Activated naive CD4-positive, alpha-beta T cell treated with anti-CD3 and anti-CD28 coated beads, Interleukin-2, amount 10 ng/mL, durations not matched to agents 7 days and 5 days (primary cell): ENCODE measurements at places on chromosomes 3 and 15.
A peak's percentile ranks its signal among the peaks of the same experiment; 100 is the strongest.

DNA sequence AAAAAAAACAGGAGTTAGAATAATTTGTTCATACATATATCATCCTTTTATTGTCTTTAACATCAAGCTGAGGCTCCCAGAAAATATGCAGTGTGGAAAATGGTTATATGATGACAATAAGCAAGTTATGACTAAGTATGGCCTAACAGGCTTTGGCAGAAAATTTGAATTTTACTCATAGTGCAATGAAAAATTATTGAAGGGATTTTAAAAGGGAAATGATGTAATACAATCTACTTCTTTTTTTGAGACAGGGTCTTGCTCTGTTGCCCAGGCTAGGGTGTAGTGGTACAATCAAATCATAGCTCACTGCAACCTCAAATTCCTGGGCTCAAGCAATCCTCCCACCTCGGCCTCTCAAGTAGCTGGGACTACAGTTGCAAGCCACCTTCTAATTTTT lies 78.7 kb downstream of the FAIM start:
- DNase-seq = no peak

DNA sequence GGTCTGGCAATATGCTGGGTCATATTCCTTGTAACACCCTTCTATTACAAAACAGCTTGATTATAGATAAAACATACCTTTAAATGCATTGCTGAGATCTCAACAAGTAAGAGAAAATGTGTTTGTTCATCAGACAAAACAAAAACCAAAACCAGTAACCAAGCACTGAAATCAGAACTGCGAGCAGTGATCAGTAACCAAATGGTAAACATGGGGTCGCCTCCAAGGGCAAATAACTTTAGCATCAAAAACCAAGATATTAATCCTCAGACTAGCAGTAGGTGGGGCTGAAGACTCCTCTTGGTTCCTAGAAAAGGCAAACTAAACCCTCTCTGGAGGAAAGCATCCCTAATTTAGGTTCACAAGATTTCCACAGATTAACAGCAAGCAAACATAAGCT lies 6.6 kb upstream of the HESX1 start:
- no peak for DNase-seq

DNA sequence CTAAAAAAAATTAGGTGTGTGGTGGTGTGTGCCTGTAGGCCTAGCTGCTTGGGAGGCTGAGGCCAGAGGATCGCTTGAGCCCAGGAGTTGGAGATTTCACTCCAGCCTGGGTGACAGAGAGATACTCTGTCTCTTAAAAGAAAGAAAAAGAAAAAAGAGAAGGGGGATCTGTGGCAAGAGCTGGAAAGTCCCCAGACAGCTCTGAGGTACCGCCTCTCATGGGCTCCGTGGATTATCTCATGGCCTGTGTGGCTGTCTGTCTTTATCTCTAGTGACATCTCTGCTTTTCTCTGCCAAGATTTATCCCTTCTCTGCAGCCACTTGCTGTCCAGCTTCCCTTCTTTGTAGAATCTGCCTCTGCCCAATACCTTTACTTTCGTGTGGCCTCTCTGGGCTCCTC lies 5.7 kb downstream of the EXOSC7 start:
- peak; percentile 23 for DNase-seq

DNA sequence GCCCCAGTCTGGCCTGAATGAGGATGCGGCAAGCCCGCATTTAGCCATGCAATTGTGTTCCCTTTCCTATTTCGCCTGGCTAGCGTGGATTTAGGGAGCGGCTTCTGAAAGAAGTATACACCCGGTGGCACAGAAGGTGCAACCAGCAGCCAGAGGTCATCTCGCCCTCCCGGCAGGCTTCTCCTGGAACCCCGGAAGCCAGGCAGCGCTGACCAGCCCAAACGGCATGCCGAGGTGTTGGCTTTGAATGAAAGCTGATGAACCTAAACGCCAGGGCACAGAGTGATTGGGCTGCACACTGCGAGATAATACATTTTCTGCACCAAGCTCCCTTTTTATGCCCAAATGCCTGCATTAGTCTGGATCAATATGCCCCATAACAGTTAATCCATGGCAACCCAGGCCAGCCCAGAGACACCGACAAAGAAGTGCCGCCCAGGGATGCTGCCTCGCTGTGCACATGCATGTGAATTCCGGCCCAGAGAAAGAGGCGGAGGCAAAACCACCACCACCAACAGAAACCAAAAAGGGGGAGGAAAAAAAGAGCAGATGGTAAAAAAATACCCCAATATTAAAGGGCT lies 1.4 kb downstream of the SRGAP3 start:
- DNase-seq = peak; percentile 50

GRCh38 chr3:140931016-140931454 lies 10.6 kb upstream of the SLC25A36 start:
- DNase-seq = no peak

GRCh38 chr3:70856414-70857162 lies 544.1 kb upstream of the MDFIC2 start:
- no peak for DNase-seq

- peak; percentile 74 for DNase-seq
Observed at GRCh38 chr3:141105828-141106628, 54.9 kb downstream of the SPSB4 start.

GRCh38 chr3:193869221-193870201 lies 266.4 kb upstream of the HES1 start:
- peak; percentile 32 for DNase-seq

GRCh38 chr3:45244356-45244755 lies 18.3 kb upstream of the TMEM158 start:
- DNase-seq = no peak

- no peak for DNase-seq
Observed at GRCh38 chr15:78211189-78211921, 23.0 kb downstream of the ACSBG1 start.
